ENCODE measurements at places on chromosomes 6 and 20.

DNA sequence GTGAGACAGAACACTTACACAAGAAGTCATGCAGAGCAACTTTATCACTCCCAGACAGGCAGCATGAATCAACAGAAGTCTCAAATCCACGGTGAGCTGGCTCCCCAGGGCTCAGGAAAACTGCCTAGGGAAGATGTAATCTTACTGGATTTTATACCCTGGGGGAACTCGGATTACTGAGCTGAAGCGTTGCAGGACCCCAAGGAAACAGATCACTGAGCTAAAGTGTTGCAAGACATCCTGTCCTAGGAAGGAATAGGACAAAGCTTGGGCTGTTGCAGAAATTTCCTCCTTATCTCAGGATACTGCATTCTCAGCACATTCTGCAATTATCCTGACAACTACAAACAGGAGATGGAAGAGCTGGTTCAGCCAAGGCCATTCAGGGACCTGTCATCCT is 224.8 kb downstream of the TFAP2A start:
- no peak for DNase-seq

GRCh38 chr6:99912657-99913056 is 81.4 kb downstream of the MCHR2 start:
- DNase-seq = no peak

- DNase-seq = no peak
These were observed 4.1 kb downstream of the MCCD1 start for GRCh38 chr6:31532644-31533454.

DNA sequence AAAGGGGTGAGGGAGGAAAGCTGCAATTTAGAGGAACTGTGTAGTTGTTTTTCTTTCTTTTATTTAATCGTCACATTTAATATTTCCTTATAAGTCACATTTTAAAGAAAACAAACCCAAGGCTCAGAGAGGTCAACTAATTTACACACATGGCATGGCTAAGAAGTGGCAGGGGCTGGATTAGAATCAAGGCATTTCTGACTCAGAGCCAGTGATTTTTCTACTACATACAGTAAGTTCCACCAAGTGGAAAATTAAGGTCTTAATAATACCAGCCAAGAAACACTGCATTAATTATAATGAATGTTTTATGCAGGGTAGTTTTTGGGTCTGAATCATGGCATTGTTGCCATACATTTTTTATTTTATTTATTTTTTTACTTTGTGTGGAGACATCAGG is 607.7 kb upstream of the CITED2 start:
- DNase-seq = no peak

- DNase-seq = no peak
These were observed 209.9 kb downstream of the ANKRD60 start for GRCh38 chr20:58018590-58018989.

DNA sequence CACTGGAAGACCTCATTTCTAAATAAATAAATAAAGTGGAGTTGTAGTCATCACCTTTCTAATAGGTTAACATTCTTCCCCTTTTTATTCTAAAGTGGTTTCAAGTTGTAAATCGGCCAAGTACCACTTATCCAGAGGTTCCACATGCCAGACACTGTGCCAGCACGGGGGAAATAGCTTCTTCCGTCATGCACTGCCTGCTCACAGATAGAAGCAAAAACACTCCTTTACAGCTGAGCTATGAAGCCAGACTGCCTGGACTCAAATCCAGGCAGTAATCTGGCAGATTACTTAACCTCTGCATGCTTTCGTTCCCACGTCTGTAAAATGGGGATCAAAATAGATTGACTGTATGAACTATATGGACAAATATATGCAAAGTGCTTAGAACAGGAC is 17.2 kb upstream of the SCML4 start:
- no peak for DNase-seq

DNA sequence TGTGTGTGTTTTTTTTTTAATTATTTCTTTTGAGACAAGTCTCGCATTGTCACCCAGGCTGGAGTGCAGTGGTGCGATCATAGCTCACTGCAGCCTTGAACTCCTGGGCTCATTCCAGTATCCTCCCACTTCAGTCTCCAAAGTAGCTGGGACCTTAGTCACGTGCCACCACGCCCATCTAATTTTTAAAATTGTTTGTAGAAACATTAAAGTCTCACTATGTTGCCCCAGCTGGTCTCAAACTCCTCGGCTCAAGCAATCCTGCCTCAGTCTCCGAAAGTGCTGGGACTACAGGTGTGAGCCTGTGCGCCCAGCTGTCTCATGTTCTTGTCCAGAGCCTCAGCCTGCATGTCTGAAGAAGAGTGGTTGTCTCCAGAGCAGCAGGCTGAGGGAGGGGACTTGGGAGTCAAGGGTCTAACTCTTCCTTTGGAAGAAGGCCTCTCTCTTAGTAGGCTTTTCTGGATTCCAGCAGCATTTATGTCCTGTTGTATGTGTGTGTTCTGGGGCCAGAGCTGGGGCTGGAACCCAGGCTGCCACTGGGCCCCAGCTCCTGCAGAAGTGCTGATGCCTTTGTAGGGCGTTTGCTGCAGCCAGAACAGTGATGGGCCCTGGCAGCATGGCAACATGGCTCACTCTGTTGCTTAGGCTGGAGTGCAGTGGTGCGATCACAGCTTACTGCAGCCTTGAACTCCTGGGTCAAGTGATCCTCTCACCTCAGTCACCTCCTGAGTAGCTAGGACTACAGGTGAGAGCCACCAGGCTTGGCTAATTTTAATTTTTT is 5.4 kb downstream of the DNMT3B start:
- no peak for DNase-seq

- no peak for DNase-seq
These were observed 204.6 kb downstream of the CD83 start for GRCh38 chr6:14321992-14322772.

GRCh38 chr6:30893001-30893591 is 8.8 kb downstream of the DDR1 start:
- no peak for DNase-seq

DNA sequence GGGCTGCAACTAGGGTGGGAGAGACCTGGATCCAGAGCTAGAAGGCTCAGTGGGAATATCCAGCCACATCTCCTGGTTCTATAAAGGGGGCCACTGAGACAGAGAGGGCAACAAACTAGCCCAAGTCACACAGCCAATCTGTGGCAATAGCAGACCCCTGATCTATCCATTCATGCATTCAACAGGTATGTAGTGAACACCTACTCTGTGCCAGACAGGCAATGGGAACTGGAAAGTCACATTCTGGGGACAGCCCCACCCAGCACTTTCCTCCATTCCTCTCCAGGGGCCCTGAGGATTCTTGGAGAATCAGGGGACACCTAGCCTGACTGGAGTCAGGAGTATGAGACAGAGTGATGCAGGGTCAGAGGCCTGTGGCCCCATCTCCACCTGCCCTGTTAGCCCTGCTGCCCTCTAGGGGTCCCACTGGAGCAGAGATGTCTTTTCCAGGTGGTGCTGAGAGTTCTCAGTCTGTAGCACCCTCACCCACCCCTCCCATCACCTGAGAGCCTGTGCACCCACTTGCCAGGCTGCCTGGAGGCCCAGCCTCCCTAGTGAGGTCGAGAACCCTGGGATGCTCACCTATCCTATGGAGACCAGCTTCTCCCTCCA is 13.6 kb downstream of the BPIFA2 start:
- DNase-seq = no peak

DNA sequence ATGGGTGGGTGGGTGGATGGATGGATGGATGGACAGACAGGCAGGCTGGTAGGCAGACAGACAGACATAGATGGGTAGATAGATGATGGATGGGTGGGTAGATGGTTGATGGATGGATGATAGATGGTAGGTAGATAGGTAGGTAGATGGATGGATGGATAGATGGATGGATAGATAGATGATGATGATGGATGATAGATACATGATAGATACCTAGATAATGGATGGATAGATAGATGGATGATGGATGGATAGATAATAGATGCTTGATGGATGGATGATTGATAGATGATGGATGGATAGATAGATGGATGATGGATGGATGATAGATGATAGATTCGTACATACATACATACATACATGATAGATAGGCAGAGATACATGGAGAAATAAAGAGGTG is 368.1 kb downstream of the CDH4 start:
- no peak for DNase-seq

- DNase-seq = no peak
These were observed 102.4 kb downstream of the CDH26 start for GRCh38 chr20:60060593-60060992.

GRCh38 chr6:37279366-37280134 is 21.6 kb upstream of the TMEM217 start:
- DNase-seq = no peak

DNA sequence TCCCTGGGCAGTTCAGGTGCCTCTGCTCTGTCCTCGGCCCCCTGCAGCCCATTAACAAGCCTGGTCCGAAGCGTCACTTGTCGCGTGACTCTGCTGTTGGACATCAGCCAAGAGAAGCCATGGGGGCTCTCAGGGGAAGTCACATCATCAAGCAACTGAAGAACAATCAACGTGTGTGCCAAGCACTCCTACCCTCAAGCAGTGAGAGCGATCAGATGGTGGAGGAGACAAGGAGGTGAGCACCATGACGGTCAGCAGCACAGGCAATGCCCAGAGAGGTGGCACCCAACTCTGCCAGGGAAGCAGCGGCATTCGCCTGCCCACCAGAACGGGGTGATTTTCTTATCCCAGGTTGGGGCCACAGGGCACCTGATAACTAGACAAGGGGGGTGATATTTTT is 132.7 kb downstream of the AGPAT4 start:
- DNase-seq = no peak

- DNase-seq = no peak
These were observed 149.1 kb downstream of the KCNQ5 start for GRCh38 chr6:72770959-72771358.

DNA sequence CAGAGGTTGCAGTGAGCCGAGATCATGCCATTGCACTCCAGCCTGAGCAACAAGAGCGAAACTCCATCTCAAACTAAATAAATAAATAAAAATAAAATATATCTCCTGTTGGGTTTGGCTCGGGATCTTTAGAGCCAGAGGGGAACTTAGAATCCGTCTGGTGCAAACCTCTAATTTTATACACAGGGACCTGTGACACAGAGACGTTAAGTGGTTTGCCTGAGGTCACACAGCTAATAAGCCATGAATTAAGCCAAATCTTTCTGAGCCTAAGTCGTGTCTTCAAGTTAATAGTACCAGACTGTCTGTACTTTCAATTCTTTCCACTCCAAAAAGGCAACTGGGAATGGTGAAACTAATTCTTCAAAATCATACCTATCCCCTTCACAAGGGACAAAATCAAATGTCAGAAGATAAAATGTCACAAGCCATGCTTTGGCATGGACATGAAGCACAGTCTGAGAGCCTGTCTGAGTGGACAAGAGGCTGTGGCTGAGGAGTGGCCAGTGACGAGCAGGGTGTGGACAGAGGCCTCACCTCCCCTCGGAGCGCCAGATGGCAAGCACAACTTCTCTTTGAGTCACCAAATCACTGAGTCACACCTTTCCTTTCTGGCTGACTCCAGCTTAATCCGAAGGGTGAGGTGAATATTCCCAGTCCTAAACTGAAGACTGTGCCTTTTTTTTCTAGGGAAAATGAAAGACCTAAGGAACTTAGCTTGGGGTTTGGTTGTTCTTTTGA is 177.4 kb downstream of the TFAP2A start:
- DNase-seq = no peak

DNA sequence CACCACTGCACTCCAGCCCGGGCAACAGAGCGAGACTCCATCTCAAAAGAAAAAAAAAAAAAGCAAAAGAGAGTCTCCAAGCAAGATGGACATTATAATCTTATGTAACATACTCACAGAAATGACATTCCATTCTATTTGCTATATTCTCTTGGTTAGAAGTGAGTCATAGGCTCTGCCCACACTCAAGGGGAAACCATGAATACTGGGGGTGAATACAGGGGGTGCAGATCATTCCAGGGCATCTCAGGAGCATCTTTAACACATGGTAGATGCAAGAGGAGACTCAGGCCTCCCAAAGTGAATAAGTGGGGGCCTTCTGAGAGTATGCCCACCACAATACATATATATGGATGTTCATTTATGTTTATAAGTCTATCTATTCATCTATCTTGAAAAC is 18.3 kb upstream of the RANBP9 start:
- no peak for DNase-seq

GRCh38 chr20:49799698-49800097 is 12.9 kb upstream of the SLC9A8 start:
- no peak for DNase-seq

GRCh38 chr6:39688494-39688893 is 36.7 kb downstream of the KIF6 start:
- DNase-seq = no peak

- no peak for DNase-seq
These were observed 17.0 kb upstream of the HEY2 start for GRCh38 chr6:125732398-125732797.

GRCh38 chr6:137873273-137873762 is 6.3 kb downstream of the TNFAIP3 start:
- DNase-seq = peak; percentile 52

- no peak for DNase-seq
These were observed 792 bp downstream of the SLC23A2 start for GRCh38 chr20:5000263-5001173.

GRCh38 chr20:37759761-37760209 is 66.0 kb downstream of the CTNNBL1 start:
- no peak for DNase-seq

DNA sequence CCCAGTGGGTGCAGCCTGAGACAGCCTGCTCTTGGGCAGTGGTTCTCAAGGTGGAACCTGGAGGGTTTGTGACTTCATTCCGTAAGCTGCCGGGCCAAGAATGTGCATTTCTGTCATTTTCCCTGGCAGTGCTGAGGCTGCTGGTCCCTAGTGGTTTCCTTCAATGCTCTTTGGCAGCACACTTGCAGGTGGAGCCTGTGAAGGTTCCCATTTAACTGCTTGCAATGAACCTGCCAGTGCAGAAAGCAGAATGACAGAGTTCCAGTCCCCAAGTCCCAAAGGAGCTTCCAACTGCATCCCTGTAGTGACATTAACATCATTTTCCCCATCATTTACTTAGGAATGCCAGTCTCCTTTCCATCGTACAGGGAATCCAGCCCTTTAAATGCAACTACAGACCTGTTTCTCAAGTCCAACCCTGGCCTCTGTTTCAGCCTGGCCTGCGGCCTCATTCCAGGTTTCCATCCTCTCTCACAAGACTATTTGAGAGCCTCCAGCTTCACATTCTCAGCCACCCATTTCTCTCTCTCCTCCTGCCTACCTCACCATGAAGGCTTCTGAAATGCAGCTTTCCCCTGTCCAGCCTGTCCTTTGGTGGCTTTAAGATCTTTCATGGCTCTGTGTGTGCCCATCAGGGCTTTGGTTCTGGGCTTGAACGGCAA is 149.7 kb upstream of the GGTLC1 start:
- DNase-seq = no peak

GRCh38 chr6:41728954-41729353 is 6.5 kb downstream of the TFEB start:
- DNase-seq = no peak

GRCh38 chr20:64189530-64189966 is 25.3 kb downstream of the MYT1 start:
- DNase-seq = no peak

DNA sequence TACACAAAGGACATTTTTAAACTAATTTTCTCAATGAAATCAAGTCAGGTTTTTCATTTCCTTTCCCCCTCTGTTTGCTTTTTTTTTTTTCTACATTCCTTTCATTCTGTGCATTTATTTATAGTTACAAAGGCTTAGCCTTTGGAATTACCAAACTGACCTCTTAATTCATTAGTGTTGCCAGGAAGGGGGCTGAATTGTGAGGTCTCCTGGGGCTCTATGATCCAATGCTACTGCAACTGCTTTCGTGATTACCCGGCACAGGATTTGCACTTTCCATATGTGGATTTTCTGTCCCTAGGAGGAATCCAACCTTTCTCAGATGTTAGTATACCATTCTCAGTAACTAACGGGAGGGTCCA is 35.3 kb downstream of the NEDD9 start:
- no peak for DNase-seq

- peak; percentile 14 for DNase-seq
These were observed 43.5 kb downstream of the PANK2 start for GRCh38 chr20:3932681-3933080.

- no peak for DNase-seq
These were observed 366.5 kb downstream of the QKI start for GRCh38 chr6:163780994-163781393.
